ENCODE measurements at places on chromosomes 6 and 20.

DNA sequence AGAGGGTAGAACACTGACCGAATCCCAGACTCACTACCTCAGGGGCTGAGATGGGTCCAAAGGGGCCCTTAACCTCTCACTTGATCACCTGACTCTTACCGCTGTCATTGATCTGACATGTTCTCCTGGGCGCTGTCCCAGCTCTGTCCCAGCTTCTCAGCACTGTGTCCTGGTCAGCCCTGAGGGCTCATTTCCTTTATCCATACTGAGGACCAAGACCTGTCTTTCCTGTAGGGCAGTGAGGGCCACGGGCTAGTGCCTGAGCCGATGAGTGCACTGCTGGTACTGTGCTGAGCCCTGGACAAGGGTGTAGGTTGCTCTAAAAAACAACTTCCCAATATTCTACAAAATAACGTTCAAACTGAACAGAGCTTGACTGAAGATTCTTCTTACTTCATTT lies 131.5 kb downstream of the MTHFD1L start:
- H3K4me3 ChIP-seq, result no peak overlapping the region
- peaks cover 8% of the 10 kb centered on the region for H3K36me3 ChIP-seq
- no peaks in the 10 kb centered on the region for H3K4me1 ChIP-seq
- no peak for DNase-seq

DNA sequence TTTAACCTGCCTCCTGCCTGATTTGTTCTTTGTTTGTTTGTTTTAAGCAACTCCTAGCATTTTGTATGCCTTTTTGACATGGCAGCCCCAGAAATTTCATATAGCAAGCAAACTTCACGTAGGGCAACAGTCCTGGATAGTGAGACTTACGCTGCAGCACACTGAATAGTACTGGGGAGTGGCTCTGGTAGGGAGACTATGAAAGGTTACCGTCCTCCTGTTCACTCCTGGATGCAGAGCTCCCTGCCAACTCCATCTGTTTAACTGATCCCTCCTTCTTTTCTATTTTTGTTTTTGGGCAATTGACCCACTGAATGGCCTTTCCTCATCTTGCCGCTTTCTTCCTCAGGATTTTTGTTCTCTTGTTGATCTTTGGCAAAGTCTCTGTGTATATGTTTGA lies 44.5 kb upstream of the BMP6 start:
- no peaks in the 10 kb centered on the region for H3K36me3 ChIP-seq
- H3K27ac ChIP-seq, result no peak overlapping the region
- H3K27me3 ChIP-seq, result no peaks in the 10 kb centered on the region
- H3K4me1 ChIP-seq, result no peaks in the 10 kb centered on the region
- DNase-seq, result no peak

GRCh38 chr6:37582306-37582705 lies 82.6 kb upstream of the CCDC167 start:
- H3K4me3 ChIP-seq, result no peak overlapping the region
- no peaks in the 10 kb centered on the region for H3K27me3 ChIP-seq

DNA sequence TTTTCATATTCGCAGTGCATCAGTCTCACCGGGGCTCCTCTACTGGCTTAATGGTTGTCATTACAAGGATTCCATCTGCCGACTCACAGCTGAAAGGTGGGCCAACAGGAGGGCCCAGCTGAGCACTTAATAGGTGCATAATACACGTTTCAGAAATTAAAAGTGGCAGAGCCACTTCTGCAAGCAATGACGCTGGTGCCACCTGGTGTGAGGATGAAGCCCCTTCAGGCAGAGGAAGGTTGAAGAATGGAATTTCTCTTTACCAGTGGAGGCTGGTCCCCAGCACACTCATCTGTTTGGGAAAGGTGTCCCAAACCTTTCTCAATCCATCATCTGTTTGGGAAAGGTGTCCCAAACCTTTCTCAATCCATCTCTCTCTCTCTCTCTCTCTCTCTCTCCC lies 8.2 kb upstream of the STMND1 start:
- no peaks in the 10 kb centered on the region for H3K36me3 ChIP-seq
- DNase-seq, result no peak

DNA sequence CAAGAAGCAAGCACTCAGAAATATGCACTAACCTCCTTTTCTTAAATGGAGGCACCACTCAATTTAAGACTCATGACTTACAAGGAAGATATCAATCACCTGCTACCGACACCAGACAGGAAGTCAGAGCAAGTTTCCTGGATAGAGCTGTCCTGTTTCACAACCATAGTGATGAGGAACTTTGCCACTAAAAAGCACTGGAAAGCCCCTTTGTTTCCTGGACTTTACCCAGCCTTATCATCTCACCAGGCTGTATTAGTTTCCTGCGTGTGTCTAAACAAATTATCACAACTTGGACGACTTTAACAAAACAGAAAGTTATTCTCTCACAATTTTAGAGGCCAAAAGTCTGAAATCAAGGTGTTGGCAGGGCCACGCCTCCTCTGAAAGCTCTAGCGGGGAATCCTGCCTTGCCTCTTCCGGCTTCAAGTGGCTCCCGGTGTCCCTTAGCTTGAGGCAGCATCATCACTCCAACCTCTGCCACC lies 253.8 kb upstream of the STXBP5 start:
- no peak overlapping the region for H3K27ac ChIP-seq
- H3K36me3 ChIP-seq, result no peaks in the 10 kb centered on the region
- no peaks in the 10 kb centered on the region for H3K27me3 ChIP-seq
- DNase-seq, result no peak
- no peak overlapping the region for H3K4me3 ChIP-seq

- H3K4me3 ChIP-seq, result no peak overlapping the region
- DNase-seq, result no peak
- H3K27me3 ChIP-seq, result no peaks in the 10 kb centered on the region
- H3K4me1 ChIP-seq, result no peaks in the 10 kb centered on the region
- no peak overlapping the region for H3K27ac ChIP-seq
- no peaks in the 10 kb centered on the region for H3K36me3 ChIP-seq
Observed at GRCh38 chr6:106059331-106059730, 26.8 kb upstream of the PRDM1 start.

GRCh38 chr20:14199111-14199510 lies 138.3 kb downstream of the FLRT3 start:
- H3K36me3 ChIP-seq, result no peaks in the 10 kb centered on the region
- DNase-seq, result no peak
- H3K27me3 ChIP-seq, result no peaks in the 10 kb centered on the region
- peaks cover 5% of the 10 kb centered on the region for H3K4me1 ChIP-seq
- no peak overlapping the region for H3K27ac ChIP-seq

GRCh38 chr20:38982291-38982690 lies 20.1 kb downstream of the DHX35 start:
- H3K4me3 ChIP-seq, result no peak overlapping the region
- H3K36me3 ChIP-seq, result peaks cover 6% of the 10 kb centered on the region
- H3K4me1 ChIP-seq, result peaks cover 12% of the 10 kb centered on the region
- H3K27ac ChIP-seq, result no peak overlapping the region
- no peaks in the 10 kb centered on the region for H3K27me3 ChIP-seq

GRCh38 chr6:8080362-8081151 lies 16.4 kb upstream of the BLOC1S5 start:
- no peak overlapping the region for H3K4me3 ChIP-seq
- DNase-seq, result no peak
- no peak overlapping the region for H3K27ac ChIP-seq
- H3K4me1 ChIP-seq, result peaks cover 44% of the 10 kb centered on the region
- no peaks in the 10 kb centered on the region for H3K27me3 ChIP-seq
- H3K36me3 ChIP-seq, result no peaks in the 10 kb centered on the region

GRCh38 chr20:12906361-12906760 lies 102.4 kb upstream of the SPTLC3 start:
- no peak overlapping the region for H3K4me3 ChIP-seq
- no peaks in the 10 kb centered on the region for H3K4me1 ChIP-seq
- no peak overlapping the region for H3K27ac ChIP-seq

GRCh38 chr6:136087986-136088385 lies 162.1 kb downstream of the MTFR2 start:
- H3K27me3 ChIP-seq, result no peaks in the 10 kb centered on the region
- no peak for DNase-seq
- H3K4me3 ChIP-seq, result no peak overlapping the region
- no peak overlapping the region for H3K27ac ChIP-seq

GRCh38 chr6:45388328-45388727 lies 10.6 kb upstream of the SUPT3H start:
- no peaks in the 10 kb centered on the region for H3K36me3 ChIP-seq
- no peak overlapping the region for H3K4me3 ChIP-seq
- no peak overlapping the region for H3K27ac ChIP-seq
- no peak for DNase-seq
- H3K4me1 ChIP-seq, result no peaks in the 10 kb centered on the region
- no peaks in the 10 kb centered on the region for H3K27me3 ChIP-seq

DNA sequence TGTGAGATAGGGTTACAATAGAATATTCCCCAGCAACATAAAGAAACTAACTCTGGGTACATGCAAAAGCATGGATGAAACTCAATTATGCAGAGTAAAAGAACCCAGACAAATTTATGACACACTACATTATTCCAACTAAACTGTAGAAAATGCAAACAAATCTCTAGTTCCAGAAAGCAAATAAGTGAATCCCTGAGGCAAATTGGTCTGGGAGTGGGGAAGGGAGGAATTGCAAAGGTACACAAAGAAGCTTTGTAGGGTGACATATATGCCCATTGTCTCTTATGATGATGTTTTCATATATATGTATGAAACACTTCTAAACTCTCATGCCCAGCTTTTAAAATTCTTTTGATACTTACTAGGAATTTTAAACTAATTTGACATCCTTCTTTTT lies 266.0 kb downstream of the CDKAL1 start:
- no peaks in the 10 kb centered on the region for H3K4me1 ChIP-seq
- no peak overlapping the region for H3K4me3 ChIP-seq
- no peaks in the 10 kb centered on the region for H3K36me3 ChIP-seq
- no peak overlapping the region for H3K27ac ChIP-seq
- DNase-seq, result no peak

DNA sequence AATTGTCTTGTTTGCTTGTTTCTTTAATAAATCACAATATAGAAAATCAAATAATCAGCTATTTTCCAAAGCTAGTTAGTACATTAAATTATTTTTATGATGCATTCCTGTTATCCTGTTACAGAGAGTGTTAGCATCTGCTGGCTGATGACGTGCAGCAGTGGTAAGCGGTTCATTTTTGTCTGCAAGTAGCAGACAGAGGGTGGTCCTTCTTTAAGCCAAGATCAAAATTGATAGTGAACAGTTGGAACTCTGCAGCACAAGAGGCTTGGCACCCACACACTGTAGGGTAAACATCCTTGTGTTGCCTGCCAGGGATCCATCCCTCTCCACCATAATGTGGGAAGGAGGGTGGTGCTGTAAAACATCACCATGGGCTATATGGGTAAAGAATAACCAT lies 158.3 kb downstream of the FRK start:
- no peak for DNase-seq
- no peaks in the 10 kb centered on the region for H3K27me3 ChIP-seq
- no peaks in the 10 kb centered on the region for H3K36me3 ChIP-seq
- H3K4me3 ChIP-seq, result no peak overlapping the region
- H3K4me1 ChIP-seq, result no peaks in the 10 kb centered on the region
- no peak overlapping the region for H3K27ac ChIP-seq

- no peak for DNase-seq
- H3K27ac ChIP-seq, result no peak overlapping the region
- no peak overlapping the region for H3K4me3 ChIP-seq
- H3K36me3 ChIP-seq, result no peaks in the 10 kb centered on the region
- H3K4me1 ChIP-seq, result peaks cover 4% of the 10 kb centered on the region
Observed at GRCh38 chr6:30267423-30267822, 54.2 kb upstream of the TRIM26 start.

DNA sequence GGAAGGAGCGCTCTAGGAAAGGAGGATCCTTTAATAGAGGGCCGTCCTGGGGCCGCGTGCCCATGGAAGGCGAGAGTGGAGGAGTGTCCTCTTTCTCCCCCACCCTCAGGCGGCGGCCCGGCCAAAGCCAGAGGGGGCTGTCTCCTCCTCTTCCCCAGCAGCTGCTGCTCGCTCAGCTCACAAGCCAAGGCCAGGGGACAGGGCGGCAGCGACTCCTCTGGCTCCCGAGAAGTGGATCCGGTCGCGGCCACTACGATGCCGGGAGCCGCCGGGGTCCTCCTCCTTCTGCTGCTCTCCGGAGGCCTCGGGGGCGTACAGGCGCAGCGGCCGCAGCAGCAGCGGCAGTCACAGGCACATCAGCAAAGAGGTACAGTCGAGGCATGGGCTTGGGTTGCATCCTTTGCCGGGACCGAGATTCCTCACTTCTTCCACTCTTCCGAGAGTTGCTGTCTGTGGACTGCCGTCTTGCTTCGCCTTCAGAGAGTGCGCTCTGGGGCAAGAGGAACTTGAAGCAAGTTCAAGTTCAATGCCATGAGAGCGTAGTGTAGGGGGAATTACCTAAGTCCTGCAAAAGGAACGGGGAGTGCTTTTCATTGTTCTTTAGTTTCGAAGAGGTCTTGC lies at the start of gene LAMA2:
LAMA2 (plus strand) TSS at position 148 of the 621 bp plus-strand sequence; CDS start at position 256, 108 bp downstream.
- peak within 1 kb of the TSS; percentile 33 for H3K27ac ChIP-seq
- DNase-seq, result peak; percentile 86
- H3K36me3 ChIP-seq, result no peaks in the 10 kb centered on the region
- H3K27me3 ChIP-seq, result no peaks in the 10 kb centered on the region
- peak within 1 kb of the TSS; percentile 52 for H3K4me3 ChIP-seq

GRCh38 chr20:1118004-1118335 lies 432 bp upstream of the PSMF1 start:
- no peaks in the 10 kb centered on the region for H3K36me3 ChIP-seq
- peak overlapping the region; percentile 77 for H3K4me3 ChIP-seq
- DNase-seq, result no peak
- no peaks in the 10 kb centered on the region for H3K27me3 ChIP-seq

GRCh38 chr6:108102965-108103364 lies 28.4 kb upstream of the OSTM1 start:
- no peak overlapping the region for H3K27ac ChIP-seq
- no peaks in the 10 kb centered on the region for H3K4me1 ChIP-seq
- peaks cover 4% of the 10 kb centered on the region for H3K27me3 ChIP-seq
- H3K36me3 ChIP-seq, result no peaks in the 10 kb centered on the region
- H3K4me3 ChIP-seq, result no peak overlapping the region

DNA sequence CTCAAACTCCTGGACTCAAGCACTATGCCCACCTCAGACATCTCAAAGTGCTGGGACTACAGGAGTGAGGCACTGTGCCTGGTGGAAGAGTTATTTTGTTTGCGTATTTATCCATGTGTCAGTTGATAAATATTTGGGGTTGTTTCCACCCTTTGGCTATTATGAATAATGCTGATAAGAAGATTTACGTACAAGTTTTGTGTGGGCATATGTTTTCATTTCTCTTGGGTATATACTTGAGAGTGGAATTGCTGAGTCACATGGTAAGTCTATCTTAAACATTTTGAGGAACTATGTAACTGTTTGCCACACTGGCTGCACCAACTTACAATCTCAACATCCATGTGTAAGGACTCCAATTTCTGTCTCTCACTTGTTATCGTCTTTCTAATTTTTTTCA lies 200.3 kb downstream of the RNGTT start:
- no peak overlapping the region for H3K4me3 ChIP-seq
- H3K27ac ChIP-seq, result no peak overlapping the region
- no peaks in the 10 kb centered on the region for H3K27me3 ChIP-seq

GRCh38 chr20:8104252-8104651 lies 27.8 kb upstream of the PLCB1 start:
- no peaks in the 10 kb centered on the region for H3K4me1 ChIP-seq
- no peaks in the 10 kb centered on the region for H3K36me3 ChIP-seq
- no peaks in the 10 kb centered on the region for H3K27me3 ChIP-seq
- no peak for DNase-seq
- no peak overlapping the region for H3K4me3 ChIP-seq

- H3K36me3 ChIP-seq, result no peaks in the 10 kb centered on the region
- H3K27me3 ChIP-seq, result no peaks in the 10 kb centered on the region
- peak within 1 kb of the TSS; percentile 79 for H3K27ac ChIP-seq
- peak within 1 kb of the TSS; percentile 61 for H3K4me3 ChIP-seq
- no peak for DNase-seq
Observed at GRCh38 chr6:69866351-69866769, at the start of gene COL19A1. TSS of gene COL19A1 (plus strand) at chr6:69866556. CDS start at chr6:69879568, 13,012 bp downstream.
